ENCODE measurements at places on chromosomes 5 and 9.

- no peak for DNase-seq
Observed at GRCh38 chr9:111274737-111275136, 55.3 kb downstream of the OR2K2 start.

- DNase-seq, result no peak
Observed at GRCh38 chr5:133109655-133110483, 58.1 kb downstream of the HSPA4 start.

- DNase-seq, result no peak
Observed at GRCh38 chr9:82805027-82805426, 257.9 kb downstream of the RASEF start.

- DNase-seq, result no peak
Observed at GRCh38 chr5:3116366-3116765, 364.9 kb upstream of the IRX2 start.

DNA sequence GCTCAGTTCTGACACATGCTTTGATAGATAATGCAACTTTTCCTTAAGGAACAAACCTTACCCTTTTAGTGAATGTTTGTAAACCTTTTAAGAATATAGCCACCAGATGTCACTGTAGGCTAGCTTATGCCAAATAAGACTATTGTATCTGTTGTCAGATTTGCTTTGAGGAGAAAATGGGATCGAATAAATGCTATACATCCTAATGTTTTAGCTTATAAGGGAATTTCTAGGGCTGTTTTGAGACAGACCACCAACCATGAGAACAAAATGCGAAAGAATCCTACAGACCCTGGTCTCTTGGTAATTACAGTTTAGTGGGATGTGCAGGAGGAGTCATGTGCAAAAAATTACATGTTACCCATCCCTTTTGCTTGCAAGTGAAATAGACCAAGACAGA is 127.6 kb upstream of the NMUR2 start:
- DNase-seq, result peak; percentile 44

- DNase-seq, result peak; percentile 94
Observed at GRCh38 chr9:8188723-8189407, 389.3 kb upstream of the DMAC1 start.

DNA sequence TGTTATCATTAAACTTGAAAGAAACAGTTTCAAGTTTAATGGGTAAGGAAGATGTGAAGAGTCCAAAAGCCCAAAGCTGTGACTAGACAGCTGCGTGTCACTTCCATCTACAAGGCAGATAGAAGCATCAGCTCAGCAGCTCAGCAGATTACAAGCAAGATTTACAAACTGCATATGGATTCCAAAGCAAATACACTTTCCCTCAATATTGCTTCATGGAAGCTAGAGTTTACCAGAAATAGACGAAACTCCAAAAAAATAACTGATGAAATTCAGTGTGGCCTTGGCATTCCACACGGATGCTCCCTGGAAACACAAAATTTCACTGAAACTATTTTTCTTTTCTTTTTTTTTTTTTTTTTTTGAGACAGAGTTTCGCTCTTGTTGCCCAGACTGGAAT is 17.9 kb downstream of the MYO10 start:
- DNase-seq, result no peak

DNA sequence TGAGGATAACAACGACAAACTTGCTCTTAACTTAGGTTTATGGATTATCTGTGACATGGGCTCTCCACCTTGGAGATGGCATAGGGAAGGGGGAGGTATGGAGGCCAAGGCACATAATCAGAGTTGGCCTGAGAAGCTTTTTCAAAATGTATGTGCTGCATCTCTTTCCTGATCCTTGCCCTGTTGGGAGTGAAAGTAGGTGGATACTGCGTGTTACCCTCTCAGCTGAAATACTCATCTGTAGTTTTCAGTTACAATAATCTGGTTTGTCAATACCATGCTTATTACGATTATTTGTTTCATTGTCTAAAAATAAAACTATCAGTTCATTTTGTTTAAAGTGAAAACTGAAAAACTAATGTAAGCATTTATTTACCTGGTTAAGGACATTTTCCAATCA is 86.7 kb downstream of the SLC44A1 start:
- no peak for DNase-seq

GRCh38 chr5:151223447-151224264 is at the start of gene CCDC69:
TSS of gene CCDC69 (minus strand) at chr5:151224092. CDS start at chr5:151223970, 122 bp downstream.
- DNase-seq, result peak; percentile 64

DNA sequence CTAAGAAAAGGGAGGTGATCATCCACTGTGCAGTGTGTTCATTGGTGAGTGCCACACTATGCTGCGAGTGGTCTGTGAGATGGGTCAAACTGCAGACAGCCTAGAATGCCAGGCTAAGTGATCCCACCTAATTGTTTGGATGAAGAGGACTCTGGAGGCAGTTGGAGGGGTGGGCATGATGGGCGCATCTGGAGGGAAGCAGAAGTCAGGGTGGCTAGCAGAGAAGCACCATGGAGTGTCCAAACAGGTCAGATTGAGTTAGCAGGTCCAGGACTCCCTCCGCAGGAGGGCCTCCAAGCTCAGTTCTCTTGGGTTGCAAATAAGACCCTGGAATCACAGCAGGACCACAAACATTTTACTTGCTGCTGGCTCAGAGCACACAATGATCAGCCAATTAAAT is 19.9 kb upstream of the ANGPTL2 start:
- DNase-seq, result no peak

GRCh38 chr9:9615086-9615485 is 997.7 kb downstream of the PTPRD start:
- no peak for DNase-seq

DNA sequence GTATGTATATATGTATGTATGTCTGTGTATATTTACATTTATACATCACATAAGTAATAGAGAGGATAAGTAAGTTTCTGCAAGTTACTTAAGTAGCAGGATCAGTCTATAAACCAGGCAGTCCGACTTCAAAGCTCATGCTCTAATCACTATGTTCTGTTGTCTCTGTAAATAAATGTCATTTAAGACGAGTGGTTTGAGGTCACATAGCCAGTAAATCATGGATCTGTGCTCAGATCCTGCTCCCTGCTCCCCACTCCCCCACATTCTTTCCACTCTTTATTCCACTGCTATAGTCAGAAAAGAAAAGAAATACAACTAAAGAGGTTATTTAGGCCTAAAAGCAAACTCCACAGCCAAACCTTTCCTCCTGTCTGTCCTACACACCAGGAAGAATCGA is 90.4 kb downstream of the SERINC5 start:
- no peak for DNase-seq

DNA sequence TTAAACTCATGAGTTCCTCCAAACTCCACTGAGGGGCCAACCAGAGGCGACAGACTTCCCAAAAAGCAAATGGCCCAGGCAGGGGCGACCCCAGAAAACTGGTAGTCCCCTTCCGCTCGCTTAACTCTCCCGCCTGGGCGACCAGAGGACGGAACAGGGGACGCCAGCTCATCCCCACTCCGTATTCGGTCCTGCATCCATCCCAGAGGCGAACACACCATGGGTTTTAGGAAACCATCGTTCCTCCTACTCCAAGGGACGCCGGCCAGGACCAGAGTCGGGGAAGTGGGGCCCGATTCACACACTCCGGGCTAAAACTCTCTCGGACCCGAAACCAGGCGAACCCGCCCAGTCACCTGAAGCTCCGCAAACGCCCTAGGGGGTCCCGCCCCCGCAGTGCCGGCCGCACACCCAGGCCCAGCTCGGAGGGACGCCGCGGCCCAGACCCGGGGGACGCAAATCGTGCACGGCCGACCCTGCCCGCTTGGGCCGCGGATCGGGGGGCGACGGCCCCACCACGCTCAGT is 478 bp downstream of the TEX10 start:
- DNase-seq, result peak; percentile 9

- DNase-seq, result no peak
Observed at GRCh38 chr9:31030741-31031202, 1353.7 kb upstream of the ACO1 start.

DNA sequence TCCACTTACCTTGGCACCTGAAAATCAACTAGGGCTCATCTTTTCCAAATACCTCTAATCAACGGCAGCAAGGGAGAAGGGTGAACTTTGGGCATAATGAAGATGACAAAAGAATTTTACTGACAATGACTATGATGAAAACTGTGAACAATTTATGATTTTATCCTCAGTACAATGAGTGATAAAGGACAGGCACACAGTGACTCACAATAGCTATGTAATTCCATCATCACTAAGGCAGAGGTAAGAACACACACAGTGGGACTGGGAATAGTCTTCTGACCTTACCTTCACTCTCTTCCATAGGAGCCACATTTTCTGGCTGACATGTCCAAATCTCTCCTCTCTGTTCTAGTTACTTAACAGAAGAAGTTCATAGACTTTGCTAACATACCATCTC is 26.1 kb upstream of the KCNV2 start:
- DNase-seq, result no peak

Data from SK-N-DZ (cell line).